ENCODE measurements at places on chromosomes 7 and 10.

DNA sequence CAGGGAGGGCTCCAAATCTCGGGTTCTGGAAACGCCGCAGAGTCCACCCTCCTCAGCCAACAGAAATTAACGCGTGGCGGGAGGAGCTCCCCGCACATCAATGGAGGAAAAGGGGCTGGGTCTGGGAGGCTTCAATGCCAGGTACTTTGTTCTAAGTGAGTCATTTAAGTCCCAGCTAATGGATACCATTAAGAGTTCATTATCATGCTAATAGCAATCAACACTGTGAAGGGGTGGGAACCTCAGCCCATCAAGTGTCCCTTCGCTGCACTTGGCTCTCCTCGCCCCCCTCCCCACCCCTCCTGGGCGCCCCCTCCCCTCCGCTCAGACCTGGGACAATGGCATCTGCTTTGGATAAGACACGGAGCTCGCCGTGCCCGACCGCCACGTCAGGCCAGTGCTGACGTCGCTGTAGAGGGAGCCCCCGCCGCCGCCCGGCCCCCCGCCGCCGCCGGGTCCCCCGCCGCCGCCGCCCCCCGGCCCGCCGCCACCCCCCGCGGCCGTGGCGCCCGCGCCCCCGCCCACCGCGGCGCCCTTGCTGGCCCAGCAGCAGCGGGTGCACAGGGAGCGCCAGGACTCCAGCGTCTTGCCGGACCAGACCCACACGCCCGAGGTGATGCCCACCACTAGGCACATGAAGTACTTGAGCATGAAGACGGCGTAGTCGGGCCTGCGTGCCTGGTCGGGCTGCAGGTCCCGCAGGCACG is 2.9 kb downstream of the FZD8 start:
- DNase-seq, result no peak

GRCh38 chr7:46558482-46559193 is 637.6 kb upstream of the IGFBP3 start:
- DNase-seq, result no peak

- no peak for DNase-seq
Measured at GRCh38 chr10:4131407-4132215, 346.6 kb upstream of the KLF6 start.

DNA sequence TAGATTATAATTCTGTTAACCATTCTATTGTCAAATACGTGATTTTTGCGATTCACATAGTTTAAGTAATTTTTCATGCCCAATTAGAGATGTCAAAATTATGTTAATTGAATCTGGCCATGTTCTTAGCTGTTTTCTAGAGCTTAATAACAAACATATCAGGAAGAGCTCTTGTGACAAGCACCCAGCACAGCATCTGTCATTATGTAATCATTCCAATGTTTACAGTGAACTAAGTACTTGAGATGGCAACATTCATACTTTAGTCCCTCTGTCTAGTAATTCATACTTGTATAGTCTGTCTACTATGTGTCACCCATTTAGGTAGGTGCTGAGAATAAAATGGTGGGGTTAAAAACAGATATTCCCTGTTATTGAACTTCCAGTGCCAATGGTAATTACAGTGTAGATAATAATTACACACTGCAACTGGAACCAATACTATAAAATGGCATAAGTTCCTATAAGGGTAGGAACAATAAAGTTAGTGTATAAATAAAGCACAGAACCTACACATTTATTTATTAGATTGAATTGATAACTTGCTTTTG is 55.2 kb downstream of the ZEB1 start:
- DNase-seq, result no peak

DNA sequence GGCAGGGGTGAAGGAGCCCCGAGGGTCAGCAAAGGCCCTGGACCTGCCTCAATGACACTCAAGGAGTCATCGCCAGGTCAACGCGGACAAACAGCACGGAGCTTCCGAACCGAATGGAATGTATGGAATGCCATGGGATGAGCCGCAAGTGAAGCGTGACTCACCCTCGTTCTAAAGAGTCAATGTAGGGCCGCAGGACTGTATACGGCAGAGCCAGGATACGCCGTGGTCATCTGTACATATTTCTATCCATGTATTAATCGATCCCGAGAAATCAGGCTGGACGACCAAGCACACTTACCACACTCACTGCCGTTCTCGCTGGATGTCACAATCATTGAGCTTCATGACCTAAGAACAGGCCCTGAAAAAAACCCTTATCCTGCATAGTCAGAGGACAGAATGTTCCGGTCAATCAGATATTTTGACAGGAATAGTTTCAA is 4.3 kb downstream of the SNX8 start:
- DNase-seq, result no peak

- no peak for DNase-seq
Measured at GRCh38 chr10:97312897-97313296, 6.2 kb upstream of the FRAT1 start.

DNA sequence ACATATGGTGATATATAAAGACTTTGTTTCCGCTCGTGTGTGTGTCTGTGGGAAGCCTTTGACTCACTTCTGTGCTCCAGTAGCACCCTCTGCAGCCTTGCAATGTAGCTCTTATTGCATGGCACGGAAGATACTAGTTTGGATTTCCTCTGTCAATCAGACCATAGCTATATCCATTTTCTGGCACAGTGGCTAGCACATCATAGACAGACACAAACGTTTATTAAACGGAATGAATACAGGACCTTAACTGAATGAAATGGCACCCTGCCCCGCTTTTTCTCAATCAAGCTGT is 124.0 kb upstream of the PTPN20 start:
- DNase-seq, result peak; percentile 15

DNA sequence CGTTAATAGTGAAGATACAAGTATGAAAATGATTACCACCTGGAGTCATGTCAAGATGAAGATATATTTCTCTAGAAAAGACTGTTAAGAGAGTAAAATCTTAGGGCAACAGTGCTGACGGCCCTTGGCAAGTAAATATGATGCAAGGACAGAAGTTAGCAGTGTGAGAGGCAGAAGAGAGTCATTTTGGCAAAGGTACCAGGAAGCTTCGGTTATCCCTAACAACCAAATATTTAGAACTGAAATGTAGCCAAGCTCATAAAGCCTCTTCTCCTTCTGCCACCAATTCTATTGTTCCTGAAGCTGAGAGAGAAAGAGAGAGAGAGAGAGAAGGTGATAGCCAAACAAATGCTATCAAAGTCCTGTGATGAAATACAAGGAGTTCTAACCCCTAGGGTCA is 109.6 kb downstream of the MACC1 start:
- no peak for DNase-seq

GRCh38 chr7:26868841-26869495 is 4.6 kb upstream of the SKAP2 start:
- no peak for DNase-seq

DNA sequence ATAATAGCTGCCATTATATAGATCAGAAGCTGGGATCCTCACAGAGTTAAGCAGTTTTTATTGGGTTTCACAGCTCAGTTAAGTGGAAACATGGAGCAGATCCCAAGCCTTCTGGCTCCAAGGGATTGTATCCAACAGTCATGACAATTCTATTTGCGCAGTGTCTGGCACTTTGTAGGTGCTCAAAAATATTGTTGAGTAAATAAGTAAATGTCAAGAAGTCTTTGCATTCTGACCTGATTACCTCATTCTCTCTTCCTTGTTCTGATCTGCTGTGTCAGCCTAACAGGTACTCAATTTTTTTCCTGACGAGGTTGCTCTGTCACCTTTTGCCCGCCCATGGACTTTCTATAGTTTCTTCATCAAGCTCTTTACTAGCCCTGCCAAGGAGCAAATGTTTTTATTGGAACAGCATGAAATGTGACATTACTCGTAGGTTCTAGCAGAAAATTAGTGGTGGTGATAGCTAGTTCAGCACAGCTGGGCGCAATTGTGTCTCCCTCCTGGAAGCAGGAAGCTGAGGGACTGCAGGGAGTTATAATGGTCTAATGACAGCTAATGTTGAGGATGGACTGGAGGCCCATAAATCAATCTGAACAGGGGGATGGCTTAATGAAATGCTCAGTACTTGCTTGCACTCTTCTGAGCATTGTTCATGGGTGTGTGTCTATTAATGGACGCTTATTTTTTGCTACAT is 680.2 kb downstream of the CCSER2 start:
- no peak for DNase-seq

GRCh38 chr7:13748998-13749397 is 240.5 kb downstream of the ETV1 start:
- DNase-seq, result no peak

DNA sequence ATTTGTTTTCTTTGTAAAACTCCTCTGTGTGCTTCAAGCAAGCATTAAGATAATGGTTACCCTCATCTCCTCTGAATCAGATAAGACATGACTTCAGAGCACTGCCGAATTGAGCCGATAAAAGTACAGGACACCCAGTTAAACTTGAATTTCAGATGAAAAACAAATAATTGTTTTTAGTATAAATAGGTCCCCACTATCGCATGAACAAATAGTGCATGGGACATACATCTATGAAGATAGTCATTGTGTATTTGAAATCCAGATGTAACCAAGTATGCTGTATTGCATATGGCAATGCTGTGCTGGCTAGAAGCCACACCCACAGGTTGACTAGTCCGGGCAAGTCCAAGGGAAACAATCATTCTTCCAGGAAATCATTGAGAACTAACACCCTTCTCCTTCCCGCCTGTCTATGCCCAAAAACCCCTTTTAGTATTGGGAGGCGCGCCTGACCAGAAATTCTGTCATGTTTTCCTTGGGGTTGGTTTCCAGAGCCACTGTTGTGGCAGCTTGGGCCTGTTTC is 12.6 kb upstream of the FGFR2 start:
- no peak for DNase-seq

GRCh38 chr7:101686030-101686429 is 56.9 kb upstream of the MYL10 start:
- no peak for DNase-seq

GRCh38 chr7:121083138-121083789 is 94.8 kb downstream of the CPED1 start:
- DNase-seq, result no peak

GRCh38 chr7:11957956-11958355 is 126.0 kb upstream of the THSD7A start:
- no peak for DNase-seq

DNA sequence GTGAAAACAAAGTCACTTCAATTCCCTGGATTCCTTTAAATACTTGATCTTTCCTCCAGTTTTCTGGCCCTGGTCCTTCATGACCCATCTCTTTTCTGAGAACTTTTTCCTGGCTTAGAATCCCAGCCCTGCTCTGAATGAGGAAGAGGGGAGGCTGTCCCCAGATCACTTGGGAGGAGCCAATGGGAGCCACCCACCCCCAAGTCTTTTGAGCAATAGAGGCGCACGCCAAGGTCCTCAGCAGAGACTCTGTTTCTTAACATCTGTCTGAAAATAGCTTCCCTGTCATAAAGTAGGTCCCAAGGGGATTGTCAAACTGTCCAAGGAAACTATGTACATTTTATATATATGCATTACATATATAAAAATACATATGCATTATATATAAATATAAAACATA is 126.8 kb downstream of the ADRA2A start:
- DNase-seq, result no peak

DNA sequence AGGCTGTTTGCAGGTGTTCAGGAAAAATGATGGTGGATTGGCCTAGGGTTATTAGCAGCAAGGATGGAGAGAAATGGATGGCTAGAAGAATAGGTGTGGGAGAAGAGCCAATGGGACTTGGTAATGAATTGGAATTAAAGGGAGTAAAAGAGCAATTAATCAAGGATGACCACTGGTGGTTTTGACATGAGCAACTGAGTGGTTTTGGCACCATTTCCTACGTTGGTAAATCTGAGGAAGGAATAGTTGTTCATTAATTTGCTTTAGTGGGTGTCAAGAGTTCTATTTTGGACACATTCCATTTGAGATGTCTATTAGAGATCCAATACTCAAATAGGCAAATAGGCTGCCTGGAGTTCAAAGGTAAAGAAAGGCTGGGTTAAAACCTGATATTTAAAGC is 38.2 kb upstream of the NRBF2 start:
- DNase-seq, result no peak
